Muscle of back (tissue), 13 donors: ENCODE measurements at places on chromosomes 4 and X. TPM values are rescaled to one million over a fixed set of nuclear protein-coding genes. Genes with fewer than 3 reads are reported as not detected.

Gene ABCB7
- 25.3 TPM for polyA plus RNA-seq

Gene FGFR3
- polyA plus RNA-seq = 0.80 TPM

Gene GAGE12J
- polyA plus RNA-seq = not detected

Gene GUCY1B1
- polyA plus RNA-seq = 24.5 TPM

Gene WDR19
- polyA plus RNA-seq = 30.4 TPM

Gene GAGE12E
- not detected for polyA plus RNA-seq

Gene S100G
- polyA plus RNA-seq = not detected

Gene AKAP4
- polyA plus RNA-seq = 0.44 TPM

Gene SPANXA1
- not detected for polyA plus RNA-seq

DNA sequence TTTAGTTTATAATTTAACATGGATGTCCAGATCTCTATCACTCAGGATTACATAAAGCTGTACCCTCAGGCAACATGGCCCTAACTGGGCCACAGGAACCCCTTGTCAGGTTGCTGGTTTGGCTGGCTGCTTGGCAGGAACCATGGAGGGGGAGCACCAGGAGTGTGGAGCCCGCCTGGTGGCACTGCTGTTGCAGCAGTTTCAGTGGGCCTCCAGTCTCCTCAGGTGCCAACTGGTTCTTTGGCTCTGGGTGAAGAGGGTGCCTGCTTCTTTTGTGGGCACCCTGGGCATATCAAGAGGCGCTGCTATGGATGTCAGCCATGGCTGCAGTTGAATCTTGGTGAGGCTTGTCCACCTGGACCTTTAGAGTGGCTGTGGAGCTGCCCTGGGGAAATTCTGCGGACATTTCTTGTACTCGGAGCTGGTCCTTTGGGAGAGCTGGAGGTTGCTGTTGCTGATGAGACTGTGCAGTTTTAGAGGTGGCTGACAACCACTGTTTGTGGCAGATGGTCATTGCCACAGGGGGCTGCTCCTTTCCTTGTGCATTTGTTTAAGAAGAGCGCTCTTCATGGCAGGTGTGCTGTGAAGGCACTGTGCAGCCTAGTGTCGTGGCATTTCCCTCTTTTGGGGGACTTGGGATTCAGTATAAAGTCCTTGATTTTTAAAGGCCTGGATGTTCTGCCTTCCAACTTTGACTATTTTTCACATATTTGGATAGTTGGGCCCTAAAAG lies 10.3 kb upstream of the SMIM14 start:
- no peak for DNase-seq

- DNase-seq = no peak
Observed at GRCh38 chrX:38678183-38678582, 116.8 kb downstream of the TSPAN7 start.

DNA sequence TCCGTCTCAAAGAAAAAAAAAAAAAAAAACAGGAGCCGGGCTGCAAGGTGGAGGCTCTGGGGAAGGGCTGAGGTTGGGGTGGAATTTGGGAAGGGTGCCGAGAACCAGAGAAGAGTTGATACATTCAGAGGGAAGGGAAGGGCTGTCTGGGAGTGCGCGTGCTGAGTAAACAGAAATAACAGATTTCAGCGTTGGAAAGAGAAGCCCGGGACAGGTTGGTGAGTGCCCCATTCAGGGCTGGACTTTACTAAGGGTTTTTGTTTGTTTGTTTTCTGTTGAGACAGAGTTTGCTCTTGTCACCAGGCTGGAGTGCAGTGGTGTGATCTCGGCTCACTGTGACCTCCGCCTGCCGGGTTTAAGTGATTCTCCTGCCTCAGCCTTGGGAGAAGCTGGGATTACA lies 1.7 kb upstream of the IL3RA start:
- DNase-seq = no peak

- DNase-seq = no peak
Observed at GRCh38 chr4:167100120-167100519, 134.2 kb downstream of the SPOCK3 start.

- peak; percentile 0 for DNase-seq
Observed at GRCh38 chrX:76920607-76921006, 493.1 kb downstream of the MAGEE1 start.

DNA sequence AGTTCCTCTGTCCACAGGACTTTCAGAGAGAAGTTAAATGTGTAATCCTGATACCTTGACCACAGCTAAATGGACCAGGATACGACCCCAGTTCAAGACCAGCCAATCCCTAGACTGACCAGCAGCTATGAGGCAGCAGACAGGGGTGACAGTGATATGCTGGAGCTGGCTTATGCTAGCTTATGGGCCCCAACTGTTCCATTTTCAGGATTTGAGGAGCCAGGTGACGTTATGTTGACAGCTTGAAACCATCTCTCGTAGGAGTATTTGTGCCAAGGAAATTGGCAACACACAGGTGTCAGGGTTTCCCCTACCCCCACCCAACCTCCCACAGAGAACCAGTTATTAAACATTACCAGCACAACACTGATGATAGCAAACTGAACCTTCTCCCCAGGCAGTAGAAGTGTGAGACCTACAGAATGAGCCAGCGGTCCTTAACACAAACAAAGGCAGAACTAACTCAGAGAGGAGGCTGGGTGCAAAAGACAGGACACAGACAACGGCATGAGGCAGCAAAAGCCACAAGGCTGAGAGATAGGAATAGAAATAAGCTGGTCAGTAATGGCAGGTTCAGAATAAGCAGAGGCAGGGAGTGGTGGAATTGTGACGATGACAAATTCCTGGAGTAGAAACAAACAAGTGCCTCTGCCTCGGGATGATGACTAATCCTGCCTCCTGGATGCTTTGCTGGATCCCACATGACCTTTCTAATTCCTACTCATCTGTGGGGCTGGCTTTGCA lies 85.6 kb upstream of the CPEB2 start:
- DNase-seq = no peak

- DNase-seq = no peak
Observed at GRCh38 chrX:51026862-51027261, 116.3 kb downstream of the BMP15 start.

- peak; percentile 80 for DNase-seq
Observed at GRCh38 chrX:111180750-111181240, 84.8 kb downstream of the PAK3 start.

DNA sequence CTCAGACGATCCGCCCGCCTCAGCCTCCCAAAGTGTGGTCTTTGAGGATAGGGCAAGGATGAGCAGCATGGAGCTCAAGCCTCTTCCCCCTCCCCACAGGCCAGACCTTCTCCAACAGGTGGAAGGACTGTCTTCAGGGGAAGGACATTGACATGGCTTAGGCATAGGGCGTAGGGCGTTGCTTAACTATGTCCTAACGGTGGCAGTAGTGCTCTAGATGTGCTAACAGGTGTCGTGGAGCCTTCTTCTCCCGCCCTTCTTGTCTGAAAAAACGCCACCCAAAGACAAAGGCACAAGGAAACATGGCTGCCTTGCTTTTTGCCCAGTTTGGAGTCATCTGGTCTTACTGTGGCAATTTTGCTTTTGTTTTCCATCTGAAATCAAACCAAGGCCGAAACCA lies 219.8 kb downstream of the OR13H1 start:
- peak; percentile 92 for DNase-seq

DNA sequence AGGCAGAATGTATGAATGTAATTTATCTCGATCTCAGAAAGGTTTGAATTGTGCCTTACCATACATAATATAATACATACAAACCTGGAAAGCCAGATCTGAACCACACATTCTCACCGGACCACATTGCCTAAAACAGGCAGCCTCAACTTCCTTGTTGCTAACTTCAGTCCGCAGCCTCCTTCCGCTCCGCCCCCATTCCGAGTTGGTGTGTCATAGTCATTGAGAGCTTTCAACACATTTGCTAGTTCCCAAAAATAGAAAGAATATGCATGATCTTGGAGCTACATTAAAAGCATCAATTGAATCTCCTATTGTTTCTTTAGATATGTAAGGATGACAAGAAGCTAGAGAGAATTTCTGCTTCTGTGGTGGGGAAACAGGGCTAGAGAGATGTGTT lies 127.2 kb downstream of the ARHGEF9 start:
- peak; percentile 79 for DNase-seq

GRCh38 chr4:77184974-77185373 lies 28.0 kb downstream of the CCNG2 start:
- DNase-seq = no peak
